Suprapubic skin (tissue), 4 donors: ENCODE measurements at places on chromosomes 3 and 15. TPM values are rescaled to one million over a fixed set of nuclear protein-coding genes. Genes with fewer than 3 reads are reported as not detected.

DNA sequence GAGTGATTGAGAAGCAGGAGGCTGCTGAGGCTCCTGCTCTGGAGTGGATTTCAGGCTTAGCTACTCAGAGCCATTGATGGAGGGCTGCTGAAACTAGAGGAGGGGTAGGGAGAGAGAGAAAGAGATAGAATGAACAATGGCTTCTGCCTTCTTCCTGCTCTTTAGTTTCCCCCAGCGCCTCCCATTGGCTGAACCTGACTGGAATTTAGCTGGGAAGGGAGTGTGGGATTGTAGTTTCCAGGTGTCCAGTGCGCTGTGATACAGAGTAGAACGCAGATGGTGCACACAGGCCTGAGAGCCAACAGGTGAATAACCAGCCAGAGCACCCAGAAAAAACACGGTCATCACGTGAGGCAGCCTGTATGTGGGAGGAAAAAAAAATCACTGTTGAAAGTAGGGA is 140.1 kb downstream of the IL20RB start:
- no peaks in the 10 kb centered on the region for H3K4me1 ChIP-seq
- no peaks in the 10 kb centered on the region for H3K36me3 ChIP-seq
- H3K27me3 ChIP-seq = no peaks in the 10 kb centered on the region
- DNase-seq = no peak
- no peak overlapping the region for H3K27ac ChIP-seq

DNA sequence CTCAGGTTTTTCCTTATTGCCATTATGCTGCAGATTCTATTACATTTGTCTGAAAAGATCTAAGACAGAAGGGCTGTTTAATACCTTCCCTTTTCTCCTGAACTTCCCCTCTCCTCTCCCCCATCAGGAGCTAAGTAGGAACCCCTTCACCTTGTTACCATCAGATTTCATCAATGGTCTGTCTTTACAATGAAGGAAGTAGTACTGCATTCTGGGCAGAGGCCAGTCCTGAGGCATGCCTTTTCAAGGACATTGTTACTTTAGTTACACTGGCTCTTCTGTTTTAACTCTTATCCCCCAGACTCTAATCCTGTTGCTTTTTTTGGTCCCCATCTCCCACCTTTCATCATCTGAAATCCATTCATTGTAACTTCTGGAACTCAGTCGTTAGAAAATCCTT is 8.1 kb downstream of the CTNNB1 start:
- H3K27me3 ChIP-seq = no peaks in the 10 kb centered on the region
- peaks cover 66% of the 10 kb centered on the region for H3K4me1 ChIP-seq
- DNase-seq = no peak
- no peak overlapping the region for H3K4me3 ChIP-seq

DNA sequence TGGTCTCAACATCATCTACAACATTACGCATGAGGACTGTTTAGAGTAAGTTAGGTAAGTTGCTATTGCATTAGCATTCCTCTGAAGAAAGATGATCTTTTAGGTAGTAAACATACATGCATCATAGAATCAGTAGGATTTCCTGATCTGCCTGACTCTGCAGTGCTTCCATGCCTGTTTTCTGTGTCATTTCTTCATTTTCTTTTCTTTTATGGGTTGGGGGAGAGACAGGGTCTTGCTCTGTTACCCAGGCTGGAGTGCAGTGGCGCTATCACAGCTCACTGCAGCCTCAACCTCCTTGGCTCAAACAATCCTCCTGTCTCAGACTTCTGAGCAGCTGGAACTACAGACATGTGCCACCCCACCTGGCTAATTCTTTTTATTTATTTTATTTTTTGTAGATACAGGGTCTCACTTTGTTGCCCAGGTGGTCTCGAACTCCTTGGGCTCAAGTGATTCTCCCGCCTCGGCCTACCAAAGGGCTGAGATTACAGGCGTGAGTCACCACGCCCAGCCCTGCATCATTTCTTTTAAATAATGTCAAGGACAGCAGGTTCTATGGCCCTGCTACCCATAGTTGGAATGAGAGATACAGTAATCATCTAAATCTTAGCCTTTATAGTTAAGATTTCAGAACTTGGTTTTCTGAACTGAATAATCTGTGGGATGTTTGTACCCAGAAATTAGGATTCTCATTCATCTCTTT is 184.3 kb downstream of the GHSR start:
- no peaks in the 10 kb centered on the region for H3K27me3 ChIP-seq
- H3K27ac ChIP-seq = no peak overlapping the region
- no peak overlapping the region for H3K4me3 ChIP-seq

- H3K36me3 ChIP-seq = no peaks in the 10 kb centered on the region
- H3K27me3 ChIP-seq = no peaks in the 10 kb centered on the region
- DNase-seq = no peak
- no peaks in the 10 kb centered on the region for H3K4me1 ChIP-seq
These were observed 428.3 kb upstream of the ATP11B start for GRCh38 chr3:182364723-182365650.

GRCh38 chr15:29050870-29051269 is 165.1 kb downstream of the APBA2 start:
- H3K4me3 ChIP-seq = no peak overlapping the region
- no peaks in the 10 kb centered on the region for H3K36me3 ChIP-seq
- no peak overlapping the region for H3K27ac ChIP-seq
- no peak for DNase-seq
- H3K27me3 ChIP-seq = no peaks in the 10 kb centered on the region

GRCh38 chr3:171276923-171277322 is 183.3 kb downstream of the TNIK start:
- peaks cover 2% of the 10 kb centered on the region for H3K4me1 ChIP-seq
- no peaks in the 10 kb centered on the region for H3K36me3 ChIP-seq
- H3K27me3 ChIP-seq = no peaks in the 10 kb centered on the region
- no peak for DNase-seq
- H3K4me3 ChIP-seq = no peak overlapping the region

GRCh38 chr3:14867936-14868570 is 49.3 kb downstream of the FGD5 start:
- no peaks in the 10 kb centered on the region for H3K36me3 ChIP-seq
- no peak for DNase-seq
- H3K27ac ChIP-seq = no peak overlapping the region
- H3K27me3 ChIP-seq = no peaks in the 10 kb centered on the region
- H3K4me3 ChIP-seq = no peak overlapping the region

- DNase-seq = no peak
- no peaks in the 10 kb centered on the region for H3K27me3 ChIP-seq
- H3K27ac ChIP-seq = peak overlapping the region; percentile 22
- H3K4me1 ChIP-seq = peaks cover 22% of the 10 kb centered on the region
- no peaks in the 10 kb centered on the region for H3K36me3 ChIP-seq
These were observed 4.9 kb downstream of the PLOD2 start for GRCh38 chr3:146156095-146156494.

DNA sequence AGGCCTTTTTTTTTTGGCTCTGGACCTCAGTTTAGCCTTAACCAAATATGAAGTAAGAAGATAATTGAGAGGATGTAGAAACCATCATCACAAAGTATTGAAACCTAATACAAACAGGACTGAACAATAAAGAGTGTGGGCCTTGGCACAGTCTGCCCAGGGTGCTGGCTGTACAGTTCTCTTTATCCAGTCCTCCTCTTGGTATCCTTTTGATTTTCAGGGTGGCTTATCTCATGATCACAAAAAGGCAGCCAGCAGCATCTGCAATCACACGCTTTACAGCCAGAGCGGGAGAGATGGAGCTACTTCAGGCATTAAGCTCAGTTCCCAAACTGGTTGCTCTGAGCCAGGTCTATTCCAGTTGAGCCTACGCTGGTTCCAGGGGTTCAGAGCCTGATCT is 239.7 kb downstream of the RPLP1 start:
- no peaks in the 10 kb centered on the region for H3K36me3 ChIP-seq
- no peak overlapping the region for H3K27ac ChIP-seq
- no peaks in the 10 kb centered on the region for H3K4me1 ChIP-seq
- DNase-seq = no peak
- H3K4me3 ChIP-seq = no peak overlapping the region
- no peaks in the 10 kb centered on the region for H3K27me3 ChIP-seq

DNA sequence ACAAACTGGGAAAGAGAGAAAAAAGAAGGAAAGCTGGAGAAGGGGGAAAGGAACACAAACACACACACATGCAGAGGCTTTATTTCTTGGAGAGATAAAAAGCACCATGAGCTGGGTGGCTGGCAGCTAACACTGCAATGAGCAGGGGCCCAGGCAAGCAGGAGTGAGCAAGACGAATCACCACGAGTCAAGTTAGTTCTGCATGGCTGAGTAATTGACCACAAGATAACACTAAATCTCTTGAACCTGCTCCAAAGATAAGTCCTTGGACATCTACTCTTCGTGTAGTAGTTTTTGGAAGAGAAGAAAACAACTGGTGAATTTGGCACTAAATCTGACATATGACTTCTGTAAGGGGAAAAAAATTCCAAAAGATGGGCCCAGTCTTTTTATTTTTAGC is 100.9 kb downstream of the MYO5A start:
- no peak overlapping the region for H3K27ac ChIP-seq
- no peaks in the 10 kb centered on the region for H3K4me1 ChIP-seq
- no peak for DNase-seq
- H3K36me3 ChIP-seq = peaks cover 4% of the 10 kb centered on the region
- no peaks in the 10 kb centered on the region for H3K27me3 ChIP-seq
- no peak overlapping the region for H3K4me3 ChIP-seq

- no peak overlapping the region for H3K4me3 ChIP-seq
- H3K27ac ChIP-seq = no peak overlapping the region
- no peaks in the 10 kb centered on the region for H3K4me1 ChIP-seq
- no peak for DNase-seq
These were observed 49.3 kb downstream of the SNX4 start for GRCh38 chr3:125470671-125471070.

- no peak overlapping the region for H3K4me3 ChIP-seq
- H3K27ac ChIP-seq = no peak overlapping the region
- DNase-seq = no peak
These were observed 22.0 kb downstream of the CMSS1 start for GRCh38 chr3:99839613-99840012.

- no peak overlapping the region for H3K4me3 ChIP-seq
- no peaks in the 10 kb centered on the region for H3K27me3 ChIP-seq
- no peaks in the 10 kb centered on the region for H3K36me3 ChIP-seq
- no peak for DNase-seq
- H3K4me1 ChIP-seq = no peaks in the 10 kb centered on the region
These were observed 67.8 kb downstream of the GPR176 start for GRCh38 chr15:39852250-39852649.

GRCh38 chr3:52707585-52707984 is 1.7 kb downstream of the SPCS1 start:
- DNase-seq = no peak
- peak overlapping the region; percentile 89 for H3K4me3 ChIP-seq
- peaks cover 40% of the 10 kb centered on the region for H3K4me1 ChIP-seq
- no peak overlapping the region for H3K27ac ChIP-seq
- peaks cover 31% of the 10 kb centered on the region for H3K36me3 ChIP-seq

The ITIH3 gene
- 5.6 TPM for total RNA-seq

The CELF6 gene
- total RNA-seq = 1.5 TPM

The RPP25 gene
- total RNA-seq = 6.8 TPM

The SI gene
- total RNA-seq = 0.24 TPM

The TBL1XR1 gene
- 90.8 TPM for total RNA-seq

The TARS3 gene
- 14.2 TPM for total RNA-seq
